ENCODE measurements at places on chromosomes 16 and 17.
A peak's percentile ranks its signal among the peaks of the same experiment; 100 is the strongest.

- no peak for DNase-seq
Measured at GRCh38 chr16:83744441-83744981, 63.3 kb upstream of the HSBP1 start.

DNA sequence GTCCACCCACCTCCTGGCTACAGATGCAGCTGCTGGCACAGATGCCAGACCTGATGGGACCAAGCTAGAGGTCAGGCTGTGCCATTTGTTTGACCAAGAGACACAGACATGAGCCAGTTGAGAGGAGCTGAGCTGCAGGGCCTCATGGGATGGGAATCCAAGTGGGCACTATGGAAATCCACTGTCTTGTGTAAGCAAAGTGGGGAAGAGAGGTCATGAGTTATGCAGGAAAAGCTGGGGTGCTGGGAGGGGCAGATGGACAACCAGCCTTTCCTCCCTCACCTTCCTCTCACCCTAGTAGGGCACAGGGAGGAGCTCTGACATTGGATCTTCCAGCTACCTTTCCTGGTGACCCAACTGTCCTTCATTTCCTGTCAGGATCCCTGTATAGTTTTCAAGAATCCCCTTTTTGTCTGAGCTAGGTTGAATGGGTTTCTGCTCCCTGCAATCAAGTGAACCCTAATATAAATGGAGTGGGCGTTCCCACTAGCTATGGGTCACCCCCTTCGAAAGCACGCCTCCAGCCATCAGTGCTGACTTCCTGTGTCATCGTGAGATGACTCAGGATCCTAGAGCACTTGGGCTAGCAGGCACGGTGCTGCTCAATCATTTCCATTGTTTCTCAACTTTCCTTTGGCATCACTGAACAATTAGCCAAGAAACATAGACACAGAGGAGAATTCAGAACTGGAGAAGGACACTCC is 13.6 kb downstream of the ATPAF2 start:
- DNase-seq = no peak

GRCh38 chr17:79747508-79748294 is 17.0 kb downstream of the ENPP7 start:
- no peak for DNase-seq

DNA sequence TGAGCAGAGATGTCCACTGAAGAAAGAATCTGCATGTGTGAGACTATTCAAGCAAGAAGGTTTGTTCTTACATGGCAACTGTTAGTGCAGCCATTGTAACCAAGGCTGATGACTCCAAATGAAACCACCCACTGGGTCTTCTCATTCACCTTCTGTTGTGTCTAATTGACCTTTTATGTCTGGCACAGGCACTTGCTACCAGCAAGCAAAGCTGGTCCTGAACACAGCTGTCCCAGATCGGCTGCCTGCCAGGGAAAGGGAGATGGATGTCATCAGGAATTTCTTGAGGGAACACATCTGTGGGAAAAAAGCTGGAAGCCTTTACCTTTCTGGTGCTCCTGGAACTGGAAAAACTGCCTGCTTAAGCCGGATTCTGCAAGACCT is 3.6 kb downstream of the CDC6 start:
- no peak for DNase-seq

GRCh38 chr17:65633146-65633881 is 71.9 kb upstream of the AXIN2 start:
- DNase-seq = no peak

GRCh38 chr16:1677339-1677738 is 740 bp upstream of the JPT2 start:
- DNase-seq = no peak

DNA sequence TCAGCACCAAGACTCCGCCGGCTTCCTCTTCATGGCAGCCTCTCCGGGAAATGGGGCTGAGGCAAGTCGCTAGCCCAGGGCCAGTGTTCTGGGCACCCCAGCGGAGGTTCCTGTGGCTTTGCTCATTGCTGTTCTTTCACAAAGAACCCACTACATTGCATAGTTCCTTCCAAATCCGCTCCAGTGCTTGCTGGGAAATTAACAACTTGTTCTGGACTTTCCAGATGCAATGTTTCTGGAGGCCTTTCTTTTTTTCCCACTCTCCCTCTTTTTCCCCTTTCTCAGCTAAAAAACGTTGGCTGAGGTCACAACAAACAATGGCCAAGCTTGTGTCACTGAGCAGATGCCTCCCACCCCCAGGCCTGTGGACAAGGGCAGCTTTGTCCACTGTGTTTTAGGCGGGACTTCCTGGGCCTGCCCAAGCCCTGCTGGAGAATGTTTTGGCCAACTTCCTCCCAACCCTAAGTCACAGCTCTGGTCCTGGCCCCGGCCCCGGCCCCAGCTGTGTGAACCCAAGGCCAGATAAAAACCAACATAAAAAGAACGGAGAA is 131.5 kb upstream of the RCVRN start:
- no peak for DNase-seq

- peak; percentile 34 for DNase-seq
Measured at GRCh38 chr17:9729034-9729650, 62.2 kb downstream of the DHRS7C start.

DNA sequence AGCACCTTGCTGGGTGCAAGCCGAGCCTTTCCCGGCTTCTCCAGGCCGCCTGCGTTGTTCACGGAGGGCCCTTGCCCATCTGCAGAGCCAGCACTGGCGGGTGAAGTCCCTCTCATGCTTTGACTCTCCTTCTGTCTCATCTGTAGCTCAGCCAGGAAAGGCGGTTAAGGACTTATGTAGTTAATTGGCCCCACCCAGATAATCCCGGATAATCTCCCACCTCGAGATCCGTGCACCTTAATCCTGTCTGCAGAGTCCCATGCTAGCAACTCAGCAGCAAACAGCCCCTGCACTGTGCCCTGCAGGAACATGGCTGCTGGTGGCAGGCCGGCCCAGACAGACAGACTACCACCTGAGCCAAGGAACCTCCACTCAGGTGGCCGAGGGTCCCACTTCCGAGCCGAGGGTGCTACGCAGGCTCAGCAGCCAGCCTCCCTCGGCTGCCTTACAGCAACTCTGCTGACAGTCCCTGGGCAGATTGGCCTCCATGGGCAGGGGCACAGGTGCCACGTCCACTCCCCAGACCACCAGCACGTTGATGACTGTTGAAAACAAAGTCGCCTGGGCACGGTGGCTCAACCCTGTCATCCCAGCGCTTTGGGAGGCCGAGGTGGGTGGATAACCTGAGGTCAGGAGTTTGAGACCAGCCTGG is 16.9 kb downstream of the RAB40C start:
- DNase-seq = no peak

DNA sequence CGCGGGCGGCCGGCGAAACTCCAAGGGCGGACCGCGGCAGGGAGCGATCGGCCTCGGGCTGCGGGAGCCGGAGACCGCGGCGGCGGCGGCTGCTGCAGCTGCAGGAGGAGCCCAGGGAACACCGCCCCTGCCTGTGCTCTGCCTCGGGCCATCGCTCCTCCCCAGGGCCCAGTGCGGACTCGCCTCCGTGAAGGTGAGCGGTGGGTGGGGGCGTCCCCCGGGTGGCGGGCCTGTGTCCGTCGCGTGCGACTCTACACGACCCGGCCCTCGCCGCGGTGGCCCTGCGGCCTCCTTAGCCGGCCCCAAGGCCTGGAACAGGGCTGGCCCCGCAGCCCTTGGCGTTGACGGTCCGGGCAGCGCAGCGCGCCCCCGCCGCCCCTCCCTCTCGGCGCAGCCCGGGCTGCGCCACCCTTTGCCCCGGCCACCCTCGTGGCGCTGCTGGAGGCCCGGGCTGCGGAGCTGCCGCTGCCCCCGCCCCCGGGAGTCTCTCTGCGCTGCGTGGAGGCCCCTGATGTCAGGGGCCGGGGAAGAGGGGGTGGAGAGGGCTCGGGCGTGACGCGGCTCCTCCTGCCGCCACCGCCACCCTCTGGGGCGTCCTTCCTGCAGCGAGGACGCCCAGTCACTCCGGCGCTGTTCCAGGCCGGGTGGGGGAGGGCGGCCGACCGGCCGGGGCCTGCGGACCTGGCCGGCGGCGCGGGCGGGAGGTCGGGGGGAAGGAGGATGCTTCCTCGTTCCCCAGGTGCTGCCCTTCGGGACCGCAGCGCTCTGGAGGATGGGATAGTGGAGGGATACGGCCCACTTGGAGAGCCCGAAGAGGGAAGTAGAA is 485 bp downstream of the DYNLL2 start:
- DNase-seq = no peak

- no peak for DNase-seq
Measured at GRCh38 chr17:59266745-59267144, 46.4 kb downstream of the GDPD1 start.

- no peak for DNase-seq
Measured at GRCh38 chr17:47131761-47132160, 57.3 kb downstream of the CDC27 start.

All from Kasumi-1 (cell line).